ENCODE measurements at places on chromosomes 7 and 10.

GRCh38 chr10:106863549-106863948, 301.0 kb downstream of the SORCS1 start:
- no peak for DNase-seq

DNA sequence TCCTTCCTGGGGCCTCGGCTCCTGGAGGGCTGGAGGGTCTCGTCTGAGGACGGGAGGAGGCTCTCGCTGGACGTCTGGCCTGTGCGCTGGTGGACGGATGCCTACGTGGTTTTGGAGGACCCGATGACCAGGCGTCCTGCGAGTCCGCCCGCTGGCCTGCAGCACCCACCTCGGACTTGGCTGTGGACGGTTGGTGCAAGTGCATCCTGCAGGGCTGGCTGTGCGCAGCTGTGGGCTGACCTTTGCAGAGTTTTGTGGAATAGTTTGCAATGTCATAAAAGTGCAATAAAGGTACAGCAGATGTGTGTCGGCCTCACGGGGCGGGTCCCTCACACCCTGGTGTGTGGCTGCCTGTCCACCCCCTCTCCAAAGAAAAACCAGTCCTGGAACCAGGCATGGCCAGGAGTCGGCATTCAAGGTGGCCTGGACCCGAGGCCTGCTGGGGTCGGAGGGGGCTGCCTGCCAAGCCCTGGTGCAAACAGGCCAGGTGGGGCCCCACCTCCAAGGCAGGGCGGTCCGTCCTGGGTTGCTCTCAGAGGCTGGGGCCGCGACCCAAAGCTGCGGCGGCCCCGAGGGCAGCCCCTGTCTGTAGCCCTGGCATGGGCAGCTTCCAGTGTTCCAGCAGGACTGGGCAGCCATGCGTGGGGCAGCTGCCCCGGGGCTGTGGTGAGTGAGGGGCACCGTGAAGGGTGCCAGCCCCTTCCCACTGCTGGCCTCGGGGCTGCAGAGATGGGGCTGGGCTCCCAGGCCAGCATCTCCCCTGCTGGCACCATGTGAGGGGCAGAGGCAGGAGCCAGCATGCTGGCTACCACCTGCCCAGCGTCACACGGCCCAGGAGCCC, 29.3 kb upstream of the FOXL3 start:
- DNase-seq: no peak

DNA sequence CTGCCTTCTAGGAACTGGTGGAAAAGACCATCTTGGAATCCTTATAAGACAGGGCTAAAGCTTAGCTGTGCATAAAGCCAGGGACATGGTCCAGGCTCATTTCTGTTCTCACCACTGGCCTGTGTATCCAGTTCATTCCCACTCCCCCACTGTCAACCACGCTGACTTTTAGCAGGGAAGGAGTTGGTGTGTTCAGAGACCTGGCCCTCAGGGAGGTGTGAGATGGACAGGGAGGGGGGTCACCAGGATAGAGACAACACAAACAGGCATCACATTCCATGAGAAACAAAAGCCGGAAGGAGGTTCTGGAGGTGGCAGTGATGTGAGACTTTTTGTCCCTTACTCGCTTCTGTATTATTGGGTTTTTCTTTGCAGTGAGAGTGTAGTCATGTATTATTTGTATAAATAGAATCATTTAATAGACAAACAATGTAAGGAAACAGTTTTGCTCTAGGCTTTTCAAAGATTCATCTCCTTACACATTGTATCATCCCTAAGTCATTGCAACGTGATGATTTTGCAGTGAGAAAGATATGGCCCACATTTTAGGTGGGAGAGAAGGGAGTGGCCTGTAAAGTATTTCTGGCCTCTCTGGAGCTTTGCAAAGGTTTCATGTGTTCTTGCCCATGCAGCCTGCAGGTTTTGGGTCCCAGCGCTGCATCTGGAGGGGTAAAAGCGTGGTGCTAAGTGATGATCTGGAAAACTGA, 52.0 kb downstream of the EEPD1 start:
- no peak for DNase-seq

DNA sequence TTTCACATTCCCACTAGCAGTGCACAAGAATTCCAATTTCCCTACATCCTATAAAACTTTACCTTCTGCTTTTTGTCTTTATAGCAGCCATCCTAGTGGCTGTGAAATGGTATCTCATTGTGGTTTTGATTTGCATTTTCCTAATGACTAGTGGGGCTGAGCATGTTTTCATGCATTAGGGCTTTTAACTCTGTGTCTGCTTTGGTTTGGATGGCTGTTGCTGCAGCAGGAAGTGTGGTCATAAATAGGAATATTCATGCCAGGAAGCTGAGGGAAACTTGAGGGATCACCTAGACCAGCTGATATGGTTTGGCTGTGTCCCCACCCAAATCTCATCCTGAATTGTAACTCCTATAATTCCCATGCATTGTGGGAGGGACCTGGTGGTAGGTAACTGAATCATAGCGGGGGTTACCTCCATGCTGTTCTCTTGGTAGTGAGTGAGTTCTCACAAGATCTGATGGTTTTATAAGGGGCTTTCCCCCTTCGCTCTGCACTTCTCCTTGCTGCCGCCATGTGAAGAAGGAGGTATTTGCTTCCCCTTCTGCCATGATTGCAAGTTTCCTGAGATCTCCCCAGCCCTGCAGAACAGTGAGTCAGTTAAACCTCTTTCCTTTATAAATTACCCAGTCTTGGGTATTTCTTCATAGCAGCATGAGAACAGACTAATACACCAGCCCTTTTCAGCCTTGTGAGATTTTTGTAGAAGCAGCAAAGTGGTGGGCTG, 181.8 kb upstream of the PITRM1 start:
- peak; percentile 48 for DNase-seq

GRCh38 chr7:34260279-34260678, 354.9 kb downstream of the BMPER start:
- peak; percentile 62 for DNase-seq

DNA sequence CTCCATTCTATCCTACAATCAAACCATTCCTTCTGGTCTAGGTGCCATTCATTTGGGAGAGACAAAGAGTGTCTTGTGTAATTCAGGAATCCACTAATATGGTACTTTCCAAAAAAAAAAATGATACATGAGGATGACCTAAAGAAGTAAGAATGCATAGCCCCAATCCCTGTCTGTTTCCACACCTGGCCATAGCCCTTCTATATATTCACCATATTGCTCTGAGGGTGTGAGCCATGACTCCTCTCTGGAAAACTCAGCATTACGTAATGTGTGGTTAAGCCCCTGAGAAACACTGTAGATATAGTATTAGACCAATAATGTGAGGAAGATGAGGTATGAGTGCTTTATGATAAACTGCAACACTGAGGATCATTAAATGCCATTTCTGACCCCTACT, 592.7 kb downstream of the INHBA start:
- no peak for DNase-seq

DNA sequence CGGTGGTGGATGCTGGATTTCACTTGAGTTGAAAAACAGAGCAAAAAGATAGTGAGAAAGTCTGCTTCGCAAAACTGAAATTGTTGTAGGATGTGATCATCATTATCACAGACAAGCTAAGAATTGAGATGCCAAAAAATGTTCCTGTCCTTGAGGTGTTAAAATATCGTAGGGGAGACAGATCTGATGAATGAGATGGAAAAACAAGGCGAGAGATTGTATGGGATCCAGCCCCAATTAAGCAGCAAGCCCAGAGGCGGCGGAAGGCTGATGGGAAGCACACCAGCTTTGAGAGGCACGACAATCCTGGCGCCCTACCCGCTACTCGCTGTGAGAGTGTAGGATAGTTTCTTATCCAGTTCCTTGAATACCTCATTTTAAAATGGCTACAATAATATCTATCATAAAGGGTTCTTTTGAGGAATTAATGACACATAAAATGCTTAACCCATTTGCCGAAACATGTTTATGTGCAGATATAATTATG, 131.1 kb upstream of the PTN start:
- no peak for DNase-seq

DNA sequence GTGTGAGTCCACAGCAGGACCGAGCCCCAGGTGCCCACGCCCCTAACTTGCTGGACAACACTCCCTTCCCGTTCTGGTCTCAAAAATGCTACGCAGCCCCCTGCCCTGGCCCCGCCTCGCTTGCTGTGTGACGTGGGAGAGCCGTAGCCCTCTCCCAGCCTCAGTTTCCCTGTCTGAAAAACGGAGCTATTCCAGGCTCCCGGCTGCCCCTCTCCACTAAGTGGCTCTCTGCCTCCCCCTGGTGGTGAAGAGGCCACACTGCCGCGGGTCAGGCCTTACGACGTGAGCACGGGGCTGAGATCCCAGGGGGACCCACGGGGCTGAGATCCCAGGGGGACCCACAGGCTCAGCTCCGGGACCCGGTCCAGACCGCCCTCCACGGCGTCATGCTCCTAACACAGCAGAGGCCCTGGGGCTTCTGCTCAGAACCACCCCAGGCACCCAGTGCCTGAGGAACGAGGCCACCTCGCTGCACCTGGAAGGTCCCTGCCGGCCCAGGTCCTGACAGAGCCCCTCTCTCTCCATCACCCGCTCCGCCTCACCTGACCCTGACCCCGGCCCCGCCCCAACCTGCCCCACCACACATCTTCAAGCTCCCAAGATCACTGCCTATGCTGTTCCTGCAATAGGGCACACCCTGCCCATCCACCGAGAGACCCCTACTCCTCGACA, 26.7 kb downstream of the MICALL2 start:
- DNase-seq: no peak

GRCh38 chr10:98314532-98315284, 46.7 kb upstream of the LOXL4 start:
- no peak for DNase-seq

GRCh38 chr7:16211402-16211925, 209.9 kb downstream of the CRPPA start:
- DNase-seq: no peak

DNA sequence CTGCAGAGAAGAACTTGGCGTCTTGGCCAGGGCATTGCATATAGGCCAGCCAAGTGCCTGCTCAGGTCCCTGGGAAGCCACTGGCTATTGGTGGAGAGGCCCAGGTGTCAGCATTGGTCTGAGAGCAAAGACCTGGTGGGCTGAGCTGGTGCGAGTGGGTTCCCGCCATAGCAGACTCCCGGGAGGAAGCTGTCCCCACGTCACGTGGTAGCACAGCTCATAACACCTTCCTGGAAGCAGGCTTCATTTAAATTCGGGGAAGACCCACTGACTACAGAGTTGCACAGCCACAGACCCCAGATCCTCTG, 130.5 kb downstream of the WDR37 start:
- no peak for DNase-seq

DNA sequence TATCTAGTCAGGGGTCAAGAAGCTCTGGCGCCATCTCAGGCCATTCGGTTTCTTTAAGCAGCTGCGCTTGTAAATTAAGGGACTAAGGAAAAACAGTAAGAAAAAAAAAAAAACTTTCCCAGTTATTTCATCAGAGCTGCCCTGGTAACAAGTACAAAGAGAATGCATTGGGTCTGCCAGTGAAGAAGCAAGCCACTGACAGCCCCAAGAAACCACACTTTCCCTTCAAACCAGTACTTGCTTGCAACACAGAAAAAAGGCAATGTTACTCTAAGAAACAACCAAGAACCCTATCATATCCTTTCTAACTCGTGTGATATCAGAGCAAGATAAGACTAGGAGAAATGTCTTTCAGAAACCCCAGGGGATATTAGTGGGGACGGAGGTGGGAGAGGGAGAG, 40.6 kb upstream of the AOAH start:
- DNase-seq: no peak

GRCh38 chr7:38217672-38218071, 39.6 kb downstream of the STARD3NL start:
- DNase-seq: no peak

DNA sequence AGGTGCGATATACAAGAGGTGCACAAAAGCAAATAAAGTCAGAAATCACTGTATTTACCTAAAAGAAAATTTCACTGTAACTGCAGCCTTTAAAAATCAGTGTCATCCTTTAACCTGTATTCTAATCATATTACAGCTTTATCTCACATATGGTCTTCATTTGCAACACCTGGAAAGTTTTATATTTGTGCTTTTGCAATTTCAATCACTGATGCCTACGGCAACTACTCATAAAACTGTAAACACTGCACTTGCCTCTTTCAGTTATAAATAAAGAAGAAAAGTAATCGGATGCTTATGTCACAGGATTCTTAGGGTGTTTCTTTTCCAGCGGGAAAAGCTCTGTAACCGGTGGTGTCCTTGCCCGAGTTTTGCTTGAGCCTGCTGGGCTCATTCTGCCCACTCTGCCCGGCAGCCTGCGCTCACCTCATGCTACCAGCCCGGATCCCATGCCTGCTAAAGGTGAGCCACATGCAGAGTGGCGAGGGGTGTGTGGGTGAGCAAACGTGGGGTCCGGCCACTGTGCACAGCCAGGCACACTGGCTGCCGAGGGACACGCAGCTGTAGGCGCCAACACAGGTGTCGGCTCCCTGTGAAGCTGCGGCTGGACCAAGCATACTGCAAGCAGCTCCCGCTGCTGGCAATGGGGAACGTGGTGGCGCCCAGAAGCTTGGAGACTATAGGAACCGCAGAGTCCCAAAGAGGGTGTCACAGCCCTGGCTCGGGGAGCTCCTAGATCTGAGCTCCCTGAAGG, 56.3 kb upstream of the ABCB5 start:
- no peak for DNase-seq

GRCh38 chr7:121847041-121847440, 25.9 kb upstream of the PTPRZ1 start:
- no peak for DNase-seq

DNA sequence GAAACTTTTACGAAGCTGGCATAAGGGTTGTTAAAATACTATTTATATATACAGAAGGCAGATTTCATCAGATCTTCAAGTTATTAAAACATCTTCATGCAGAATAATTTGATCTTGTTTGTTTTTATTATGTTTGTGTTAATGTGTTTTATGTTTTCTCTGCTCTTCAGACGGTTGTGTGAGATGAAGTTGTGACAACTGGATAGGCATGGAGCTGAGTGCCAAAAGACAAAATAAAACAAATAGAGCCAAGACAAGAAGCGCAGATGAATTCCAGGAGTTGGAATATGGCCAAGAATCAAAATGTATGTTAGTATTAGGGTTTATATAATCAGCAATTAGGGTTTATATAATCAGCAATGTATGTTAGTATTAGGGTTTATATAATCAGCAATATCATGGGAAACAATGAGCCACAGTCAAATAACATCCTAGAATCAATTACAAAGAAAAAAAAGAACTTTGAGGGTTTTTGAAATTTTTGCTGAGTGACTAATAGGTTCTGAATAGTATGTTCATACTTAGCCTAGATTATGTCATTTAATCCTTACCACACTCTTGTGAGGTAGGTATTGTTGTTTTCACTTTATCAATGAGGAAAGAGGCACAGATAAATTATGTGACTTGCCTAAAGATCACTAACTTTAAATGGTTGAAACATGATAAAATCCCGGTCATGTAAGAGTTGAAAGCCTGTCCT, 488.0 kb upstream of the STEAP1 start:
- DNase-seq: no peak

- DNase-seq: peak; percentile 81
Measured at GRCh38 chr7:11345621-11346020, 371.9 kb downstream of the PHF14 start.

GRCh38 chr10:51251110-51251509, 176.8 kb downstream of the PRKG1 start:
- DNase-seq: no peak
